NCI-H1105 (cell line): ENCODE measurements at places on chromosomes 1 and 21.
A peak's percentile ranks its signal among the peaks of the same experiment; 100 is the strongest.

DNA sequence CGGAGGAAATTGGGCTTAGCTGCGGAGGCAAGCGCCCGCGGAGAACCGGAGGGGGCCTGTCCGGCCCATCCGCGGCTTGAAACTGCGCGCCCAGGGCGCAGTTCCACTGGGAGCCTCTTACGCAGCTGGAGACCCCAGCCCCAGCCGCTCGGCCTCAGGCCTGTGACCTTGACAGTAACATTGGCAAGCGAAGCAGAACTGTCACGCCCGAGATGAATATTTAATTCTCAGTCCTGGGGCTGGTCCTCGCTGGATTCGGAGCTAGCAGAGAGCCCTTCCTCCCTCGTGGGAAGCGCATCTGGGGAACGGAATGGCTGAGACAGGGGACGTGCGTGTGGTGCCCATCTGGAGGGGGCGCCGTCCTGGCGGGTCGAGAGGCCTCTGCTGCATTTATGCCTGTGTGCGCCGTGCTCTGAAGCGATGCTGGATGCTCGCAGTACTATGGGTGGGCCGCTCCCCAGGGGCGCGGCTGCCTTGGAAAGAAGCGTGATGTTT lies 928 bp downstream of the SLC6A17 start:
- no peak for DNase-seq

GRCh38 chr1:53639996-53640700 lies 98.8 kb downstream of the GLIS1 start:
- DNase-seq: no peak

DNA sequence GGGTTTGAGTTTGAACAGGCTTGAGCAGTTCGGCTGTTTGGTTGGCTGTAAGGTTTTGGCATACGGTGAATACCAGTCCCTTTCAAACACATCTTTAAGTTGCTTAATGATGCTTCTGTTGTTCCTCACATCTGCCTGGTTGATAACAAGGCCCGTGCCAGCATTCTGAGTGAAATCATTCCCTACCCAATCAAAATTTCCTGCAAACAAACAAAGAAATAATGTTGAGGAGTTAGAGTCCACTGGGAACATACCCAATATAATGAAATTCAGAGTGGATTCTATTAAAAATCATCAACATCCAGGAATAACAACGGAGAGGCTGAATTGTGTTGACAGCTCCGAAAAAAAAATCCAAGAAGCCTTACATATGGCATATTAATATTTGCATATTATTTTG lies 91.0 kb upstream of the MAP1LC3C start:
- DNase-seq: no peak

DNA sequence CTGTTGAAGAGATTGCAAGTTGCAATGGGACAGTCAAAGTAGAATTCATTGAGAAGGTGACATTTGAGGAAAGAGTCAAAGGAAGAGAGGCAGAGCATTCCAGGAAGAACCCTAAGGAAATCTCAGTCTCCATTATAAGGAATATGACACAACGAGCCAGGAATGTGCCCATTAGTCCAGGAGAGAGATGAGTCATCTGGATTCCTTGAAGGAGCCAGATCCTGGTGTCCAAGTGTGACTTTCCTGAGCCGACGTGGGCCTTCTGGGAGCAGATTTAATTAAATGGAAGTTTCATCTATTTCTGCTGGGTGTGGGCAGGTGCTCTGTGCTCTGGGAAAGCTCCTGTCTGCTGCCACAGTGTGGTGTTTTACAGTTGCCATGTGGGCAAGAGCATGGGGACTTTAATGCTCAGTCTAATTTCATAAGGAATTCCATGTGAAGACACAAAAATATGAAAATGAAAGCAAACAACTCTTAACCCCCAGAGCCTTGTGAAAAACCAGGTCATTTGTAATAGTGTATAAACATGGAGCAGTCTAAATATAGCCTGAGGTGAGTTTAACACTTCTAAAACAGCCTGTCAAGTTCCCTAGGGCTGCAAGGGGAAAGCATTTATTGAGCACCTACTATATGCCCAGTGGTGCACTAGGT lies 111.4 kb upstream of the ARTN start:
- DNase-seq: no peak

DNA sequence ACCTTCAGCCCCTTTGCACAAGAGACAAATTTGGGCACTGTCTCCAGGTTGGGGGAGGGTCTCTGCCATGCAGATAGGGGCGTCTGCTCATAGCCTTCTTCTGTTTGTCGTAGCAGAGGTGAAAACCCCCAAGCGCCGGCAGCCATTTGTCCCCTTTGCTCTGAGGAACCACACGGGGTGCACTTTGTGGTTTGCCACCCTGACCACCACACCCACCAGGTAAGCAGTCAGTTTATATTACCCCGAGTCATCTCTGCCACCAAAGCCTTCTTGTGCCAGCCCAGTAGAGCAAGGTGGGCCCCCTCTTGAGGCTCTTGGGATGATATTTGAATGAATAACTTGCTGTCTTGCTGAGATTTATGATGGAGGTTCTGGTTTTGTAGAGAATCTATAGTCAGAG lies 111.8 kb downstream of the VPS13D start:
- no peak for DNase-seq

DNA sequence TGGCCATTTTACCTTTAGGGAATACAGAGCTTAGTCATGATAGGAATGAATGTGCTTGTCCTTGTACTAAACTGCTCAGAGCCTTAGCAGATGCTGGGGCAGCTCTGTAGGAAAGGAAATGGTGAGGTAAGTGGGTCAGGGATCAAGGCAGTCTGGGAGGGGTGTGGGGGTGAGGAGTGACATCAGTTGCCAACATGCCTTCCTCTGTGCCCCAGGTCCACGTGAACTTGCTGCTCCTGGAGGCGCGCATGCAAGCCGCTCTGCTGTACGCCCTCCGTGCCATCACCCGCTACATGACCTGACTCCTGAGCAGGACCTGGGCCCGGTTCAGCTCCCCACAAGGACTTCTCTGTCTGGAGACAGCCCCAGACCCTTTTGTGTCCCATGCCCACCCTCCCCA lies 21.2 kb downstream of the SESN2 start:
- no peak for DNase-seq

DNA sequence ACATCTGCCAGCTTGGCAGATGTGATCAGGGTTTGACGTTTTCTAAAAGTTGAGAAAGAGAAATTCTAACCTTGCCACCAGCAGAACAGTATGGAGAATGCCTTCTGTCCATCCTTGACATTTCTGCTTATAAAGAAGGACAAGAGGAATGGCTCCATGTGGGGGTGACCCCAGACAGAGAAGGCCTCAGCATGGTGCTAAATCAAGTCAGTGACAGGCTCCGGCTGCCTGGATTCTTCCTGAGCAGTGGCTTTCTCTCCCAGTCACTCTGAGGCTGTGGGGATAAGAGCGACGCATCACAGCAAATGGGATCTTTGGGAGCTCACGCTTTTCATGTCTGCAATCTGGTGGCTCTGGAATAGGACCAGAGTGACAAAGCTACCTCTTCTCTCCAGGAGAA lies 640.2 kb upstream of the CAMK1G start:
- no peak for DNase-seq

- no peak for DNase-seq
These were observed 317.0 kb downstream of the BARHL2 start for GRCh38 chr1:90400131-90400530.

GRCh38 chr1:147089457-147089856 lies 82.8 kb downstream of the PRKAB2 start:
- no peak for DNase-seq

- DNase-seq: no peak
These were observed 2.8 kb upstream of the ZNF644 start for GRCh38 chr1:91024481-91025119.

- DNase-seq: no peak
These were observed 82.1 kb downstream of the NENF start for GRCh38 chr1:212514782-212515181.

DNA sequence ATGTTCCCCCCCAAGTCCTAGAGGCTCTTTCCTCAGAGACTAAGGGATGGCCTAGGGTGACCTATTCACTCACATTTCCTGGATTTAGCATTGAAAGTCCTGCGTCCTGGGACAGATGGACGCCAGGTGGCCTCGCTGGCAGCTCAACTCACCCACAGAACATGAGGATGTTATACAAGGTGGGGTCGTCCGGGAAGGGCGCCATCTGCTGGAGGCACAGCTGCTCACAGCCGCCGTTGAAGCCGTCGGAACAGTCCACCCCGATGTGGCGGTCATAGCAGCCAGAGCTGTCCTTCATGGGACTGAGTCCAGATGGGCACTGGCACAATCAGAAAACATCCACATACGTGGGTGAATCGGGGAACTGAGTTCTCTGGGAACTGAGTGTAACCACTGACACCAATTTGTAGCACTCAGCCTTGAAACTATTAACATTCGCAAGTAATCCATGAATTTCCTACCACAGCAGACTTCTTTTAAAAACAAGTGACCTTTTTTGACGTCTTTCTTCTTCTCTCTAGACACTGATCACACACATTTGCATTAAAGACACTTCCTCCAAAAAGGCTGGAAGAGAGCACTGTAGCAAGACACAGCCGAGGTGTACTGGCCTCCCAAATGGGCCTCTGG lies 215.4 kb downstream of the ASTN1 start:
- no peak for DNase-seq

DNA sequence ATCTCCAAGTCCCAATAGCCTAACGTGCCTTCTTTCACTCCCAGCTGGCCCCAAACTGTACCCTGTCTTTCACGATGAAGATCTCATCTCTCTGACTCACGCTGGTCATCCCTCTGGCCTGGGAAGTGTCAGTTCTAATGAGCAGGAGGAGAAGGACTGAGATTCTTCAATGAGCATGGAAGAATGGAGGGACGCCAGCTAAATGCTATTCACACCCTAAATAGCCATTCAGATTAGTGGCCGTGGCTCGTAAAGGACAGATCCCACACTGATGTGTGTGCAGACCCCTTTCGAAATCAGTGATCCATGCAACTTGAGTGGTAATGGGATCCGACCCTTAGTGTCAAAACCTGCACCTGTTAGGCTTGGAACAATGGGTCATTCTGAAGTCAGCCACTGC lies 75.9 kb upstream of the SMYD2 start:
- DNase-seq: peak; percentile 6

DNA sequence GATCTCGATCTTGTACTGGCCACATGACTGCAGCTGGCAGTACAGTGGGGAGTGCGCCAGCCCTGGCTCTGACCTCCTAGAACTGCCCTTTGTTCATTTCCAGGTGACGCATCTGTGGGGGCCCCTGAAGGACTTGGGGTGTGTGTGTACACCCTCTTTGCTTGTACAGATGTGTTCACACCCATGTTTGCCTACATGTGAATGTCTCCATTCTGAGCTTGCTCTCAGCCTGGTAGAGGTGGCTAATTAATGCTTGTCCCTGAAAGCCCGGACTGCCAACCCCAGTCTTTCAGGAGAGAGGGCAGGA lies 19.8 kb downstream of the TNFRSF1B start:
- no peak for DNase-seq

DNA sequence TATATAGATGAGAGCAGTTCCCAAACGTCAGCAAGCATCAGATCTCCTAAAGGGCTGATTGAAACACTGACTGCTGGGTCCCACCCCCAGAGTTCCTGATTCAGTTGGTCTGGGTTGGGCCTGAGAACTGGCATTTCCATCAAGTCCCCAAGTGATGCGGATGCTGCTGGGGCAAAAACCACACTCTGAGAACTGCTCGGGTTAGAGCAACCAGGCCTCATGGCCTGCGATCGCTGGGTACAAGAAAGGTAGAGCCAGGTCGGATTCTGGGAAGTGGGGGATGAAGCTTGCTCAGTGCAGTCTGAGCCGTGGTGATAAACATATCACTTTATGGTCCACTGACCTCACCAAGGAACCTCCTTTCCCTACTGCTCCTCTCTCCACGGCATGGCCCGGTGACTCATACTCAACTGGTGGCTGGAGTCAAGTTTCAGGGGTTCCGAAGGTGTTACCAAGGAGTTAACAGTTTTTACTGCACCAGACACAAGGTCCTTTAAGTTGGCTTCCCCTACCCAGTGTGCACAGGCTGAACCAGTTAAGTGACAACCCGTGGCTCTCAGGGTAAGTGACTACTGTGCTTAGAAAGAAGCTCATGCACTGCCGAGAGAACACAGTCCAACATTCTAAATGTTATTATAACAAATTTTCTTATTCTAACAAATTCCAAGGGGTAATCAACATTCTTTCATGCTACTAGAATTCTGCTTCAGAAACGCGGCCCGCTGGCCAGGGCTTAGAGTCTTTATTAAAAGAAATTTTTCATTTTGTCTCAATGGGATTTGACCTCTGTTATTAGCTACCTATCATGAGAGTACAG lies 153.5 kb downstream of the TGFBR3 start:
- DNase-seq: no peak

DNA sequence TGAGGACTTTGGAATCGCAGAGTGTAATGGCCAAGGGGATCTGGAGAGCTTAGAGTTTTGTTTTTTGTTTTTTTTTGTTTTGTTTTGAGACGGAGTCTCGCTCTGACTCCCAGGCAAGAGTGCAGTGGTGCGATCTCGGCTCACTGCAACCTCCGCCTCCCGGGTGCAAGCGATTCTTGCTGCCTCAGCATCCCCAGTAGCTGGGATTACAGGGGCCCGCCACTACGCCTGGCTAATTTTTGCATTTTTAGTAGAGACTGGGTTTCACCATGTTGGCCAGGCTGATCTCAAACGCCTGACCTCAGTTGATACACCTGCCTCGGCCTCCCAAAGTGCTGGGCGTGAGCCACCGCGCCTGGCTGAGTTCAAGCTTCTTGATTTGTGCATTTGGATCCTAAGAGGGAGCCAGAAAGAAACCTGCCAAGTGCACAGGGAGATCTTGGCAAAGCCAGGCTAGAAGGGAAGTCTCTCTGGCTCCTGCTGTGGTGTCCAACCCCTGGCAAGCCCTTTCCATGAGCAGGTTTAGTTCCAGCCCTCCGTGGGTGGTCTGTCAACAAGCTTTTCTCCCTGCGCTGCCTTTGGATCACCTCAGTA lies 852 bp downstream of the FAAH start:
- no peak for DNase-seq

DNA sequence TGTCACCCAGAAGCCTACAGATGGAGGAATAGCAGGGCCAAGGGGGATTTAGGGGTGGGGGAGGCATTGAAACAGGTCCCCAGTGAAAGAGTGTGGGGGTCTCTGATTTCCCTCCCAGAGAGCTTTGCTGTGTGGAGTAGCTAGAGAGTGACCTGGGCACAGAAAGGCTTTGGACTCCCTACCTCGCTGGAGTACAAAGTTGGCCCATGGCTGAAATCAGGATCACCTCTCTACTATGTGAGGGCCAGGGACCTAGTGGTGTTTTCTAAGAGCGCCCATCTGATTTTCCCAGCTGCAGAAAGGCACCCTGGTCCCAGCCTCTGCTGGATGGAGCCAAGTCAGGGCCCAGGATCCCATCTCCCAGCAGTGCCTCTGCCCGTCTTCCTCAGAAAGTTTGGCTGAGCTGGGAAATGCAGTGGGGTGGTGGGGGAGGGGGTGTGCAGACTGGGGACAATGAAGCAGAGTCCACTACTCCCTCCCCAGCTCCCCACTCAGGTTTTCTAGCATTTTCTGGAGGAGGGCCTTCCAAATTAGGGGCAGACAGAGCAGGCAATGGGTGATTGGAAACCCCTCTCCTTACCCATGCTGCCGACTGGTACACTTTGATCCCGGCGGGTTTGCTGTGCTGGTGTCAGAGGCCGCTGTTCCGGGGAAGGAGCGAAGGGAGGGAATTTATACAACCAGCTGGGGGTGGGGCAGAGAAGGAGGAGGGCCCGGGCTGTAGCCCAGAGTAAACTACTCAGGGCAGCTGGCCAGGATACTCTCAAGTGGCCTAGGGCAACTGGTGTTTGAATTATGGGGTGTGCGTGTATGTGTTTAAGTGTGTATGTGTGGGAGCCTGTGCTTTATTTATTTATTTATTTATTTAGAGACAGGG lies at the start of gene SELENBP1:
SELENBP1 (minus strand) TSS at position 648 of the 877 bp plus-strand sequence; CDS start at position 584, 64 bp downstream.
- peak; percentile 91 for DNase-seq
